ENCODE measurements at places on chromosomes 16 and 17.

DNA sequence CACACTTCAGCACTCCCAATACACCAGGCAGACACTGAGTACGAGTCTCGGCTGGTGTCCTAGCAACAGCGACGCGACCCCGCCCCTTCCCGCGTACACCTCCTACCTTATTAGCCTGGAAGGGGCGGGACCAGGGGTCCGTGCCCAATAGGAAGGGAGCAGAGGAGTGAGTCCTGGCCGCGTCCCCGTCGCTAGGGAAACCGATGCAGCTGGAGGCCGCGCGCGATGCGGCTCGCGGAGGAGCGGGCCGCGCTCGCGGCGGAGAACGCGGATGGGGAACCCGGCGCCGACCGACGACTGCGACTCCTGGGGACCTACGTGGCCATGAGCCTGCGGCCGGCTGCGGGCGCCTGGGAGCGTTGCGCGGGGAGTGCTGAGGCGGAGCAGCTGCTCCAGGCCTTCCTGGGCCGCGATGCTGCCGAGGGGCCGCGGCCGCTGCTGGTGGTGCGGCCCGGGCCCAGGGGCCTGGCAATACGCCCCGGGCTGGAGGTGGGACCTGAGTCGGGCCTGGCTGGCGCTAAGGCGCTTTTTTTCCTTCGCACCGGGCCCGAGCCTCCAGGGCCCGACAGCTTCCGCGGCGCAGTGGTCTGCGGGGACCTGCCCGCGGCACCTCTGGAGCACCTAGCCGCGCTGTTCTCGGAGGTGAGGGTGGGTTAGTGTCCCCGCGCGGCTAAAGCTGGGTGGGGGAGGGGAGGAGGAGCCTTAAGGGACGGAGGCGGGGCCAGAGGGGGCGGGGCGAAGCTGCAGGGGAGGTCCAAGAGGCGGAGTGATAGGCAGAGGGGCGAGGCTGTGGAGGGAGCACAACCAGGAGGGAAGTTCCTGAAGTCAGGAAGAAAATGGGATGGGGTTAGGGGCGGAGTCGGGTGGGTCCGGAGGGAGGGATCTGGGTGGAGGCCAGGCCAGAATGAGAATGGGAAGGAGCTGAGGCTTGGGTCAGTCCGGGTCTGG lies at the start of gene DNAH9:
DNAH9 (plus strand) TSS at position 197 of the 948 bp plus-strand sequence; CDS start at position 226, 29 bp downstream.
- DNase-seq, result peak; percentile 45

- DNase-seq, result no peak
Measured at GRCh38 chr17:64728041-64728695, 66.1 kb upstream of the SMURF2 start.

- no peak for DNase-seq
Measured at GRCh38 chr16:31507617-31507928, 618 bp downstream of the RUSF1 start.

DNA sequence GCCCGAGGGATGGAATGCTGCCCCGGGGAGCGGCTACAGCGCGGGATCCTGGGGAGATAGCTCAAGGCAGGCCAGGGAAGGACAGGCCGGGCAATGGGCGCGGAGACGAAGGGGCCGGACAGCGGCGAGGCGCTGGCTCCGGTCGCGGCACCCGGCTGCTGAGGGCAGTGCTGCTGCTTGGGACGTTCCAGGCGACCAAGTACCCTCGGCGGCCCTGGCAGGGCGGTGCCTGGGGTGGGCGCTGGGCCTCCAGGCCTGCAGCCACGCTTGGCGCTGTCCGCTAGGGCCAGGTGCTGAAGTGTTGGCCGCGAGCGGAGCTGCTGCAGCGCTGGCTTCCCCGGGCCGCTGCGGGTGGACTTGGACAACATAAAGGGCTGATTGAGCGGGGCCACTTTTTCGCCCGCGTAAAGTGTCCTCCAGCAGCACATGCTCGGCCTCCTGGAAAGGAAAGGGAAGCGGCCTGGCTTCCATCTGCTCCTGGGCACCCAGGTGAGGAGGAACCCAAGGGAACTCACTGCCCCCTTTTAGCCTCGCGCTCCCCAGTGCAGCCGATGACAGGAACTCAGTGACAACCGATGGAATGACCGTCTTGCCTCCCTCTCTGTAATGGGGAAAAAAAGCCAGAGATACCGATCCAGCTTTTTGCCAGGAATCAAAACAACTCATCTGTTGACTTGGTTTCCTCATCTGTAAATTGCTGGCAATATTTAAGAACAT lies 23.7 kb downstream of the CLEC3A start:
- peak; percentile 69 for DNase-seq

DNA sequence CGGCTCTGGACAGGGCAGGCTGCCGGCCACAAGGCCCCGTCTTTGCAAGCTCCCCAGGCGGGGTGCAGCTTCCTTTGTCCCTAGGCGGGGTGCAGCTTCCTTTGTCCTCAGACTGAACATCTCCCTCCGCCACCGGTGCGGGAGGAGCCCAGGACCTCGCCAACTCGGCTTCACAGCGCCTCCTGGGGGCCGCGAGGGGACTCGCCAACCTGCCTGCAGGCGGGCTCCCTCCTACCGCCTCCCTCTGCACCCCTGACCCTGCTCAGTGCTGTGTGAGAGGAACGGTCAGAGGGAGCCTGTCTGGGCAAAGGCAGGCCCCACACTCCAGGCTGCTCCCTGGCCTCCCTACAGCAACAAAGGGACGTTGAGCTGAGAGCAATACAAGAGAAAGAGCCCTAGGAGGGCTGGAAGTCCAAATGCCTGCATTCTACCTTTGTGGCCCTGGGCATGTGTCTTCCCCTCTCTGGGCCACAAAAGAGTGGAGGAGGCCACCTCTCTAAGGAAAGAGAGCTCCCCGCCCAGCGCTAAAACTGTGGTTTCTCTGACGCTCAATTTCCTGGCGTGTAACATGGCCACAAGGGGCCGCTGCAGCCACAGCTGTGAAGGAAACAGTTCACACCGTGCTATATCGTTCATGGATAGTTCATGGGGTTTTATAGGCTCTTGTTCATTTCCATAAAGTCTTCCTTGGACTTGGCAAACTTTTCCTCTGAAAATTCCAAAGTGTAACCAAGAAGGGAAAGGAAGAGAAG lies 20.9 kb upstream of the KRT19 start:
- peak; percentile 92 for DNase-seq

DNA sequence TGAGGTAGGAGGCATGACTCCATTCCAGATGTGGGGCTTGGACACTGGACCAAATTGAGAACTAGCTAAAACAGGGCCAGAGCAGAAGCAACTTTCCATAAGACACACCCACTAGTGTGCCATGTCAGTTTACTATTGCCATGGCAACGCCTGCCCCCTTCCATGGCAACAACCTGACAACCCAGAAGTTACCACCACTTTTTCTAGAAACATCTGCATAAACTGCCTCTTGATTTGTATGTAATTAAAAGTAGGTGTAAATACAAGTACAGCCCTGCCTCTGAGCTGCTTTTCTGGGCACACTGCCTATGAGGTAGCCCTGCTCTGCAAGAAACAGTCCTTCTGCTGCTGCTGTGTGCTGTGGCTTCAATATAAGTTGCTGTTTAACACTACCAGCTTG lies 19.5 kb upstream of the SCNN1B start:
- DNase-seq, result no peak

GRCh38 chr17:42817866-42818265 lies 6.2 kb downstream of the BECN1 start:
- DNase-seq, result no peak

- peak; percentile 52 for DNase-seq
Measured at GRCh38 chr16:85172455-85173145, 60.3 kb upstream of the CIBAR2 start.

- no peak for DNase-seq
Measured at GRCh38 chr16:81715358-81716196, 63.5 kb upstream of the PLCG2 start.

GRCh38 chr16:1273816-1274215 lies 17.9 kb downstream of the TPSD1 start:
- DNase-seq, result no peak

DNA sequence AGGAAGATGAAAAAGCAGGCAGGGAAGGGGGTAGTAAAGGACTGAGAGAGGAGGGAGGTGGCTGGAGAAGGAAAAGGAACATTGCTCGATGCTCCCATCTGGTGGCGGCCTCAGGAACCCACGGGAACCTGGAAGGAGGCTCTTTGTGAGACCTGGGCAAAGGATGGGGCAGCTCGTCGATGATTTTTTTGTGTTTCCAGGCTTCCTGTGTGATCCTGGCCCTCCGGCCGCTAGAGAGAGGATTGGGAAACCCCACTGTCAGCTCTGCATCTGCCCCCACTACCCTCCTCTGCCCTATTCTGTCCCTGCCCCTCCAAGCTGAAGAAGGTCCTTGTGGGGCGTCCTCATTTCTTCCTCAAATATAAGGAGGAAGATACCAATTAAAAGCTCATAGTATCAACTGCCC lies 6.6 kb downstream of the WFIKKN2 start:
- DNase-seq, result peak; percentile 93

GRCh38 chr17:11780621-11781020 lies 182.4 kb downstream of the DNAH9 start:
- DNase-seq, result no peak

DNA sequence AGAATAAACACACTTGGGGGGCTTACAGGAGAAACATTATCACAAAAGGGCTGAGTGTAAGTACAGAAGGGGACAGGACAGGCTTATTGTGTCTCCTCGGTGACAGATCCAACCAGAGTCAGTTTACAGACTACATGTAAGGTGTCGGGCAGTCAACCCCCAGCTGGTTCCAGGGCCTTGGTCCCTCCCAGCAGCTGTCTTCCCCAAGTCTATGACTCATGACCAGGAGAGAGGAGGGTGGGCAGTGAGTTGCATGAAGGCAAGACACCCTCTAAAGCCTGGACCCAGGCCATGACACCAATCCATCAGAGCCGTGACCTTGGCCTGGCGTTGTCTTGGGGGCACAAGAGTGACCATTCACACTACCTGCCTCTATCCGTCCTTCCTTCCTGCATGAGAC lies 276.2 kb upstream of the CCL2 start:
- no peak for DNase-seq

GRCh38 chr16:87806641-87807546 lies 41.1 kb upstream of the KLHDC4 start:
- peak; percentile 90 for DNase-seq

DNA sequence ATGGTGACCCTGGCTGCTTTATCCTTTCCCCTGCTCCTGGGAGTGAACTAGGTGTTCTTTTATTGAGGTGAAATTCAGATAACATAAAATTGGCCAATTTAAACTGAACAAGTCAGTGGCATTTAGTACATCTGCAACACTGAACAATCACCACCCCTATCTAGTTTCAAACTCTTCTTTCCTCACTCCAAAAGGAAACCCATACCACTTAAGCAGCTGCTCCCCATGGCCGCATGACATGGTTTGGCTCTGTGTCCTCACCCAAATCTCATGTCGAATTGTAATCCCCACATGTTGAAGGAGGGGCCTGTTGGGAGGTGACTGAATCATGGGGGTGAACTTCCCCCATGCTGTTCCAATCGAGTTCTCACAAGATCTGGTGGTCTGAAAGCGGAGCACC lies 154.1 kb downstream of the STX8 start:
- DNase-seq, result no peak

DNA sequence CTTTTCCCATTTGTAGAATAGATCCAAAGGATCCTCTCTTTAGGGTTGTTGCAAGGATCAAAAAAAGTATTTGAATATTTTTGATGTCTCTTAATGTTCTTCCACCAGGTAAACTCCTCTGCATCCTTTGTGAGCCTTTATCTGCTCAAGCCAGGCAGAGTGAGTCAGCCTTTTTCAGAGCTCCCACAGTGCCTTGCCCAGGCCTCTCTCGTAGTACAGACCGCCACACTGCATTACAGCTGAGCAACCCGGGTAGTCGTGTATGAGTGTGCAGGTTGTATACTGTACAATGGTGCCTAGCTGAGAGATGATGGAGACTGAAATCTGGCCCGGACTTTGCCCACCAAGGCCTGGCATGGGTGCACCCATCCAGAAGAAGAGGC lies 20.9 kb downstream of the RHBDL3 start:
- no peak for DNase-seq

DNA sequence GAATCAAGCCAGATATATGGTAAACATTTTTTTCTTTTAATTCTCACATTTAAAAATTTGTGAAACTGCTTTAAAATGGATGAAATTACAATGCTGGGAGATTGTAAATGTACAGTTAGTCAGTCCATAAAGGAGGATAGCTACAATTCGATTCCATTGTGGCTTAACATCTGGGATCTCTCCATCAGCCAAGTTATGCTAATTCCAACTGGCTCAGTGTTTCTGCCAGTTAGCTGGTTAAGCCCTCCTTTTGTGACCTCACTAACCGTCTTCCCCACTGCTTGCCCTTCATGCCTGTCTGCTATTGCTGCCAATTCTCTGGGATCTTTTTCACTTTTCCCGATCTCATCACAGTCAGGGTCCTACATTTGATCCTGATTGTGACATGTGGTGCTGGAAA lies 1347.6 kb downstream of the CDH11 start:
- no peak for DNase-seq

DNA sequence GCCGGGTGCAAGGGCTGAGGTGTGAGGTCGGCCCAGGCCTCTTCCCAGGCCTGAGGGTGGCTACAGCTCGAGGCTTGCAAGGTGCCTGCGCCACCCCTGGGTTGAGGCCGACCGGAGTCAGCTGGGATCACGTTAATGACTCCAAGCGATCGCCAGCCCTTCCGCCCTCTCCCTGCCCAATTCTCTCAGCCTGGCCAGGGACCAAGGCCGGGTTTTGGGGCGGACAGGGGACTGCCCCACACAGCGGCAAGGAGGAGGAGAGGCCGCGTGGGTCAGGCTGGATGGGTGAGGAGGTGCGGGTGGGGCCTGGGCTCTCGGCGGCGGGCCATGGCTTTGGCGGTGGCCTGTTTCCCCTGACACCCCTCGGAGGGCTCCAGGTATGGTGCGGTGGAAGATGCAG lies 3.2 kb upstream of the WDR24 start:
- no peak for DNase-seq

- DNase-seq, result no peak
Measured at GRCh38 chr17:79164408-79164807, 89.8 kb downstream of the ENGASE start.

DNA sequence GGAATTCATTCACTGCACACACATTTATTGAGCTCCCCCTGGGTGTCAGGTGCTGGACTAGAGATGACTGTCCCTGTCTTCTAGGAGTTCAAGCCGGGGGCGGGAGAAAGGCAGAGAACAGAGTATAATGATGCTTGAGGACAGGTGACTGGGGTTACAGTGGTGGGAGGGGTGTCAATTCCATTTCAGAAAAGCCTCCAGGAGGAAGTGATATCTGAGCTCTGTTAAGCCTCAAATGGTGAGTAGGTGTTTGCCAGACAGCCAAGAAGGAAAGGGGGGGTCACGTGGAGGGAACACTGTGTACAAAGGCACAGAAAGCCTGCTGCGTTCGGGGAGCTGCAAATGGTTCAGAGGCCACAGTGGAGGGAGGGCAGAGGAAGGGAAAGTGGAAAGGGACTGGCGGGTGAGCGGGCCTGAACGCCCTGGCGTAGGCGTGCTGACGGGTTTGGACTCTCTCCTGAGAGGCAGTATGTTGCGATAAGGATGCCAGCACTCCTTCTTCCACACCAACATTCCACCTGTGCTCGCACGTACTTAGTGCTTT lies 9.7 kb upstream of the NXPH3 start:
- no peak for DNase-seq

- DNase-seq, result no peak
Measured at GRCh38 chr17:76449126-76449525, 3.8 kb downstream of the UBE2O start.

GRCh38 chr17:8275421-8276290 lies 12.8 kb upstream of the RANGRF start:
- DNase-seq, result no peak

GRCh38 chr16:81005610-81006161 lies 999 bp downstream of the CMC2 start:
- DNase-seq, result no peak

All from GM03348 (cell line).